ENCODE measurements at places on chromosomes 16 and 17. TPM values are rescaled to one million over a fixed set of nuclear protein-coding genes. Genes with fewer than 3 reads are reported as not detected.

CPHXL2 gene
- not detected for total RNA-seq

RGS11 gene
- 4.5 TPM for total RNA-seq

CDH3 gene
- total RNA-seq = 17.4 TPM

SOCS7 gene
- total RNA-seq = 25.6 TPM

GNAO1 gene
- 23.8 TPM for total RNA-seq

E4F1 gene
- total RNA-seq = 24.7 TPM

KRT33B gene
- total RNA-seq = not detected

EPN3 gene
- 70.5 TPM for total RNA-seq

MMD gene
- total RNA-seq = 8.9 TPM

P2RX5 gene
- total RNA-seq = 3.0 TPM

ANKRD40CL gene
- total RNA-seq = not detected

MT4 gene
- total RNA-seq = not detected

GAST gene
- total RNA-seq = not detected

CCL2 gene
- total RNA-seq = 31.7 TPM

CSH2 gene
- not detected for total RNA-seq

GRCh38 chr16:29744541-29745101, 1.2 kb downstream of the C16orf54 start:
- no peak for DNase-seq

- no peak for DNase-seq
Observed at GRCh38 chr16:85187447-85187846, 75.2 kb upstream of the CIBAR2 start.

- DNase-seq = no peak
Observed at GRCh38 chr16:3389663-3390338, 11.0 kb downstream of the ZSCAN32 start.

- no peak for DNase-seq
Observed at GRCh38 chr16:72129976-72130656, 36.5 kb downstream of the DHX38 start.

- no peak for DNase-seq
Observed at GRCh38 chr16:11546608-11547061, 40.1 kb downstream of the LITAF start.

GRCh38 chr16:68764862-68765261, 27.8 kb downstream of the CDH1 start:
- no peak for DNase-seq

GRCh38 chr16:3171855-3172593, 16.0 kb upstream of the OR1F1 start:
- DNase-seq = no peak

- DNase-seq = peak; percentile 75
Observed at GRCh38 chr17:73311428-73311780, 397 bp downstream of the CDC42EP4 start.

DNA sequence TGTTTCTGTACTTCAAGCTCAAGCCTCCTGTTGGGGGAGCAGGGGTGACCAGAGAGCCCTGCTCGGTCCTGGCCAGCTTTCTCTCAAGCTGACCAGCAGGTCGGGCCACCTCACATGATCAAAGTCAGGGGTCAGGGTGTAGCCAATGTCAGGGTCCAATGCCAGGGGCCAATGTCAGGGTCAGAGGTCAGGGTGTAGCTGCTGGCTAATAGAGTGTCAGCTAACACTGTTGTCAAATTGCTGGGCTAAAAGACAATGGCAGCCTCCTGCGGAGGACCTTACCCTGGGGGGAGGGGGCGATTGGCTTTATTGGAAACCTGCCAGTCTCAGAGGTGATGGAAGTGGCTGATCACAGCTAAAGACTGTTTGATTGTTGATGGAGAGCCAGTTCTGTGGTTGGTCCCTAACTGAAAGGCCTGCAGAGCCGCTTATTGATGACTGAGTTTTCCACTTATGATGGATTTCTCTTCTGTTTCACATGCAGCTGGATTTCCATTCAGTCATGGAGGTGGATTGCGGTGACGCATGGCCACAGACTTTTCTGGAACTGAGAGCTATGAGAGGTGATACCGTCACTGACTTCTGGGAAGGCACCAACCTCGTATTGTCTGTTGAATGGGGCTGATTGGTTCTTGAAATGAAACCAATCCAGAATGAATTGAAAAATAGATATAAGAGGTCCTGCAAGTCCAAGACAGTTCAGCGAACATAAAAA, 97.4 kb upstream of the ZFHX3 start:
- no peak for DNase-seq

GRCh38 chr16:88355093-88355388, 27.7 kb upstream of the ZNF469 start:
- DNase-seq = no peak

- no peak for DNase-seq
Observed at GRCh38 chr16:14495213-14496046, 134.6 kb downstream of the PARN start.

- DNase-seq = no peak
Observed at GRCh38 chr16:75590920-75591843, 25.0 kb downstream of the GABARAPL2 start.

- DNase-seq = no peak
Observed at GRCh38 chr16:29729116-29729521, 16.7 kb downstream of the C16orf54 start.

DNA sequence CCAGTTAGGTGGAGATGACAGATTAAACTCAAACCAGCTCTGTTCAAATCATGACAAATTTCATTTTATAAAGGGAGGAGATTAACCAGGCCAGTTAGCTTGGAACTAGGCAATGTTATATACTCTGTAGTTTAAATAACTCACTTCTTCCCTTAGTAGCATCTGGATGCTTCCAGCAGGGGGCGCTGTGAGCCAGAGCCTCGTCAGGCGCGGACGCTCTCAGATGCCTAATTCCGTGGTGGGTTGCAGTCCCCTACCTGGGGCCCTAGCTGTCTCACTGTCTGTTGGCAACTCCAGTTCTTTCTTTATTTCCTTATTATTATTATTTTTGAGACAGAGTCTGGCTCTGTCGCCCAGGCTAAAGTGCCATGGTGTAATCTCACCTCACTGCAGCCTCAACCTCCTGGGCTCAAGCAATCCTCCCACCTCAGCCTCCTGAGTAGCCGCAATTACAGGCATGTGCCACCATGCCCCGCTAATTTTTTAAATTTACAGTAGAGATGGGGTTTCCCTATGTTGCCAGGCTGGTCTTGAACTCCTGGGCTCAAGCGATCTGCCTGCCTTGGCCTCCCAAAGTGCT, 17.3 kb upstream of the WFDC1 start:
- peak; percentile 73 for DNase-seq

DNA sequence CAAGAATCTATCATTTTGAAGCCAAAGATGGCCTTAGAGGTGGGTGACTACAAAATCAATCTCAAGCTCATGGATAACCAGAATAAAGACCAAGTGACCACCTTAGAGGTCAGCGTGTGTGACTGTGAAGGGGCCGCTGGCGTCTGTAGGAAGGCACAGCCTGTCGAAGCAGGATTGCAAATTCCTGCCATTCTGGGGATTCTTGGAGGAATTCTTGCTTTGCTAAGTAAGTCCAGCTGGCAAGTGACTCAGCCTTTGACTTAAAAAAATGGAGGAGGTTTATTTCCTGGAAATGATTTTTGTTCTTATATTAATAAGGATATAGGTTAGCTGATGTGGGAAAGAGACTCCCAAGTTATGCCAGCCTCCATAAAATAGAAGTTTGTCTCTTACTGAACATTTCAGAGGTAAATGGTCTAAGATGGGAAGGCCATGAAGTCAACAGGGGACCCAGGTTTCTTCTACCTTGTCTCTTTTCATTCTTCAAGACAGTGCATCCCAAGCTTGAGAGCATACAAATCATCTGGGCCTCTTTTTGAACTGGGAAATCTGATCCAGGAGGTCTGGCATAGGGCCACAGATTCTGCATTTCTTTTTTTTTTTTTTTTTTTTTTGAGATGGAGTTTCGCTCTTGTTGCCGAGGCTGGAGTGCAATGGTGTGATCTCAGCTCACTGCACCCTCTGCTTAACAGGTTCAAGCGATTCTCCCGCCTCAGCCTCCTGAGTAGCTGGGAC, 19.8 kb upstream of the TANGO6 start:
- no peak for DNase-seq

- no peak for DNase-seq
Observed at GRCh38 chr17:64094412-64094811, 35.5 kb downstream of the ERN1 start.

- peak; percentile 84 for DNase-seq
Observed at GRCh38 chr16:57061084-57061905, 31.1 kb upstream of the CPNE2 start.

- peak; percentile 97 for DNase-seq
Observed at GRCh38 chr16:18789850-18790706, at the start of gene RPS15A. Gene RPS15A (minus strand): TSS chr16:18790334. CDS start chr16:18789113, 1,221 bp downstream.

- no peak for DNase-seq
Observed at GRCh38 chr16:82013139-82013538, 1.9 kb upstream of the SDR42E1 start.

DNA sequence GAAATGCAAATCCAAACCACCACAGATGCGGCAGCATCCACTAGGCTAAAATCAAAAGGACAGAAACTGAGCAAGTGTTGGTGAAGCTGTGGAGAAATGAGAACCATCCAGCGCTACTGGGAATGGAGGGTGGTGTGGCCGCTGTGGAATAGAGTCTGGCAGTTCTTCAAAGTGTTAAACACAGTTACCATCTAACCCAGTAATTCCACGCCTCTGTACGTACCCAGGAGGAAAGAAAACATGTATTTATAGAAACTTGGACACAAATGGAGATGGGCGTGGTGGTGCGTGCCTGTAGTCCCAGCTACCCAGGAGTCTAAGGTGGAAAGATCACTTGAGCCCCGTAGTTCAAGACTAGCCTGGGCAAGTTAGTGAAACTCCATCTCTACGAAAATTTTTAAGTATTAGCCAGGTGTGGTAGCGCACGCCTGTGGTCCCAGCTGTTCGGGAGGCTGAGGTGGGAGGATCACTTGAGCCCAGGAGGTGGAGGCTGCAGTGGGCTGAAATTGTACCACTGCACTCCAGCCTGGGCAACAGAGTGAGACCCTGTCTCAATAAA, 11.6 kb downstream of the SLC25A10 start:
- DNase-seq = no peak

- DNase-seq = no peak
Observed at GRCh38 chr17:59234631-59235030, 14.3 kb downstream of the GDPD1 start.

DNA sequence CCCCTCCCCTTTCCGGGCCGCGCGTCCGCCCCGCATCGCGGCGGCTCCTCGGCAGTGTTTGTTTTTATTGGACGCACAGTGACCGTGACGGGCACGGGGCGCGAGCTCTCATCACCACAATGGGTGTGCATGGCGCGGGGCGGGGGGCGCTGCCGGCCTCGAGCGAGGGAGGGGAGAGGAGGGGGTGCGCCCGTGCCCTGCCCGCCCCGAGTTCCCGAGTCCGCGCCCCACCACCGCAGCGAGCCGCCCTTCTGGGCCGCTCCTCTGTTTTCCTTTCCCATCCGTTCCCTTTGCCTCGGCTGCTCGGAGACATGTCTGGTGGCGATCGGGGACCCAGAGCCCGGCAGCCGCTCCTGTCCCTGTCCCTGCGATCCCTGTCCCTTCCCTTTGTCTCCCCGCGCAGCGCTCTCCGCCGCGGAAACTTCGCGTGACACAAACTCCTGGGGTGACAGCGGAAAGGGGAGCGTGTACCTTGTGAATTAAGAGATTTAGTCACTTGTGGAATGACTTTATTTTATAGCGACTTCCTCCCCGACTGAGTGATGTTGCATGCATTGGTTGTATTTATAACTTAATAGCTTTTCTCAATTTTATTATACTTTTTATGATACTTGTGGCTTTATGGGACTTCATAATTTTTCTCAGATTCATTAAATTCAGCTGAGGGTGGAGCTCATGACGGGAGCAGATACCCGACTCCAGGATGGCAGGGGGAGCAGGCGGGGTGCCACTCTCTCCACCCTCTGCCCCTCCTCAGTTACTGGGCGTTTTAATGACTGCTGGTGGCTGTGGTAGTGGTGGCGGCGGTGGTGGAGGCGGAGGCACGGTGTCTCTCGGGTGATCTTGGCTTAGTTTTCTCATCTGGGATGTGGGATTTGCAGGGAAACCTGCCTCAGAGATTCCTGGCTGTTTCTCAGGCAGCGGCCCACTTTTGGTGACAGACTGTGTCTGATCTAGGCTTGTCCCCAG, 40.8 kb downstream of the MRM1 start:
- no peak for DNase-seq

DNA sequence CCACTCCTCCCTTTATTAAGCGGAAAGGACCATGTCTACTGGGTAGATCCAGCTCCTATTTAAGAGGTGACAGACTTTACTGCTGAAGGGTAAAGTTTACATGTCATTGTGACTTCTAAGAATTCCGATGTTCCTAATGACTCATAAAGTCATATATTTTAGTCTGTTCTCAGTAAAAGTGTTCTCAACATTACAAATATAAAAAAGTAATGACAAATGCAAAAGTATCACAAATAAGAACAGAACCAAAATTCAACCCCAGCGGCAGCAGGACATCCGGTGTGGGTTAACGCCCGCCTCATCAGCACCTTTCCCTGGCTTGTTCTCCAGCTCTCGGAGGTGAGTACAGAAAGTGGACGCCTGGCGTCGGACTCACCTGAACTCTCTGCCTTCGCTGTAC, 6.8 kb downstream of the AXIN1 start:
- no peak for DNase-seq

DNA sequence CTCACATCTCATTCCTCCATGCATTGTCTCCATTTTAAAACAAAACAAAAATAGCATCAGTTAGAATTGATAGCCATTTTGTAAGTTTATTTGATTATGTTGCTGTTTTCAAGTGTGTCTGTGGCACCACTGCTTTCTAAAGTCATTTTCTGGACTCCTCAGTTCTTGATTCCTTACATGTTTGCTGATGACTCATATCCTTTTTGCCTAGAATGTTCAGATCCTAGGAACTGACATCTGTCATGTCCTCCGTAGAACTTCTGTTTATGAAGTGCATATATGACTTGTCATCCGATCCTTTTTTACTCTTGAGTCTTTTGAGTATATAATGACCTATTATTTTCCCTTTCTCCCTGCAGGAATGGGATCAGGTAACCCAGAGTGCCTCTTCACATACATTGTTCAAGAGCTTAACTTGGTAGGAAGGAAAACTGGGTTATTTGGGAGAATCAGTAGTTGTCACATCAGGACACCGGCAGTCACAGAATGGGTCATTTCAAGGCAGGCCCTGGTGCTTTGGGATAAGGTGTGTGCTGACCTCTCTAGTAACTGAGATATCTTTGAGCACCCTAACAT, 69.2 kb downstream of the MAP2K4 start:
- no peak for DNase-seq

DNA sequence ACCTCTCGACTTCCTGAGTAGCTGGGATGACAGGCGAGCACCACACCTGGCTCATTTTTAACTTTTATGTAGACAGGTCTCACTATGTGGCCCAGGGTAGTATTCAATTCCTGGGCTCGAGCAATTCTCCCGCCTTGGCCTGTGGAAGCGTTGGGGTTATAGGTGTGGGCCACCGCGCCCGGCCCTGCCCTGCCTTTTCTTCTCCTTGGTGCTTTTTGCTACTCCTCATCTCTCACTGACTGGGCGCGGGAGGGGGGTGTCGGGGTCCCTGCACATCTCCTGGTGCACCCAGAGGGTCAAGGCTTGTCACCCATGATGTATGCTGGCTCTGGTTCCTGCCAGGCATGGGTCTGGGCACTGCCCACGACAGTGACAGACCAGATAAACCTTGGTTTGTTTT, 2.9 kb downstream of the MCRIP2 start:
- no peak for DNase-seq

- no peak for DNase-seq
Observed at GRCh38 chr16:50463581-50464324, 84.4 kb upstream of the NKD1 start.

GRCh38 chr16:27401768-27402568, at the start of gene IL21R:
Gene IL21R (plus strand): TSS chr16:27402174. CDS start chr16:27430072, 27,898 bp downstream.
- DNase-seq = peak; percentile 62

All from ureter (tissue), 1 donor.